Fibroblast of villous mesenchyme (primary cell): ENCODE measurements at places on chromosomes 11 and 22. TPM values are rescaled to one million over a fixed set of nuclear protein-coding genes. Genes with fewer than 3 reads are reported as not detected.

GRCh38 chr11:92859156-92859690 lies 110.2 kb upstream of the MTNR1B start:
- DNase-seq, result no peak

GRCh38 chr22:20080776-20081654 lies 974 bp downstream of the DGCR8 start:
- DNase-seq, result peak; percentile 57

MRPL48 gene
- total RNA-seq, result 22.5 and 30.3 TPM in 2 replicates

DNA sequence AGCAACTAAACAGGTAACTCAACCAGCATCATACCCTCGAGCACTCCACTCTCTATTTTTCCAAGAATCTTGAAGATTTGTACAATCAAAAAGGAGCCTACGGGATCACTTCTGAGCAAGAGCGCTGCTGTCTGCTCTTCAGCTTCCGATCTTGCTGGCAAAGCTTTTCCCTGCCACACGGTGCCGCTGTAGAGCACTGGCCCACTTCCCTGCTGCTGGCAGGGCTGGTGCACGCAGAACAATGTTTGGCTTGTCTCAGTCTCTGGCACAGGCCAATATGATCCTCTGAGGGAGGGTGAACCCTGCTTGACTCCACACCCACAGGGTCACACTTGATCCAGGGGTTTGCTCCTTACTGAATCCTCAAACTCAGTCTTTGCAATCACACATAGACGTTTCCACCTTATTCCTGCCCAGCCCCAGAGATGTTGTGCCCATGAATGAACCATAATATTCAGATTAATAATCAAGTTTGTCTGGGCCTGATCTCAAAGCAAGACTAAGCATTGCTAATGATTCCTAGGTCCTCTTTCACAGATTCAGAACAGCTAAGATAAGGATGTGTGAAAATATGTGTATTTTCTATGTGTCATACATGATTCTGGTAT lies 536.6 kb downstream of the SOX6 start:
- DNase-seq, result peak; percentile 28

- no peak for DNase-seq
Measured at GRCh38 chr22:27674261-27674923, 127.2 kb downstream of the MN1 start.

CCDC116 gene
- 0.32 and 0.43 TPM in 2 replicates for total RNA-seq
